ENCODE measurements at places on chromosomes 2 and 18. TPM values are rescaled to one million over a fixed set of nuclear protein-coding genes. Genes with fewer than 3 reads are reported as not detected.

GRCh38 chr2:6822406-6822805 lies 43.3 kb downstream of the CMPK2 start:
- H3K36me3 ChIP-seq = no peaks in the 10 kb centered on the region
- no peaks in the 10 kb centered on the region for H3K4me1 ChIP-seq
- no peak overlapping the region for H3K4me3 ChIP-seq
- no peak for DNase-seq
- peaks cover 5% of the 10 kb centered on the region for H3K27me3 ChIP-seq

DNA sequence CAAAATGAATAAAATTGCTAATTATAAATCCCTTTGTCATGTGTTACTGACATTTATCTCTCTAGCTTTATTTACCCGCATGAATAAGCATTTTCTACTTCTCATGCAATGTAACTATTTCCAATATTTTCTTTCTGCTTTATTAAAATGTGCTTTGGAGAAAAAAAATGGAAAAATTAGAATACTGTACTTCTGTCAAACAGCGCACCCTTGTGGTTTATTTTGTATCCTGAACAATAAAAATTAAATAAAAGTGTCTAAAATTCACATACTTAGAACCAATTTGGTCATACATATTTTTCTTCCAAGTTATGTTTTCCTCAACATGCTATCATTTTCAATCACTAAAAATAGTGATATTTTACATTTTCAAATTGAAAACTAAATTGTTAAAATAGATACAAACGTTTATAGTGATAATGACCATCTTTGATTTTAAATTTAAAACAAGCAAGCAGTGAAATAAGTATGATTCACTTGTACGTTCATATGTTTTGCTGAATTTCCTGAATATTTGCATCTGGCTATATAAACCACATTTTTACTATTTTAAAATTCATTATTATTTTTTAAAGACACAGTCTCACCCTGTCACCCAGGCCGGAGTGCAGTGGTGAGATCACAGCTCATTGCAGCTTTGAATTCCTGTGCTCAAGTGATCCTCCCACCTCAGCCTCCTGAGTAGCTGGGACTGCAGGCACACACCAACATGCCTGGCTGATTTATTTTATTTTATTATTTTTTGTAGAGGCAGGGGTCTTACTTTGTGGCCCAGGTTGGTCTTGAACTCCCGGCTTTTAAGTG lies 95.9 kb upstream of the GRB14 start:
- H3K36me3 ChIP-seq = peaks cover 2% of the 10 kb centered on the region
- no peaks in the 10 kb centered on the region for H3K4me1 ChIP-seq
- no peak overlapping the region for H3K27ac ChIP-seq
- DNase-seq = peak; percentile 32
- H3K27me3 ChIP-seq = no peaks in the 10 kb centered on the region

DNA sequence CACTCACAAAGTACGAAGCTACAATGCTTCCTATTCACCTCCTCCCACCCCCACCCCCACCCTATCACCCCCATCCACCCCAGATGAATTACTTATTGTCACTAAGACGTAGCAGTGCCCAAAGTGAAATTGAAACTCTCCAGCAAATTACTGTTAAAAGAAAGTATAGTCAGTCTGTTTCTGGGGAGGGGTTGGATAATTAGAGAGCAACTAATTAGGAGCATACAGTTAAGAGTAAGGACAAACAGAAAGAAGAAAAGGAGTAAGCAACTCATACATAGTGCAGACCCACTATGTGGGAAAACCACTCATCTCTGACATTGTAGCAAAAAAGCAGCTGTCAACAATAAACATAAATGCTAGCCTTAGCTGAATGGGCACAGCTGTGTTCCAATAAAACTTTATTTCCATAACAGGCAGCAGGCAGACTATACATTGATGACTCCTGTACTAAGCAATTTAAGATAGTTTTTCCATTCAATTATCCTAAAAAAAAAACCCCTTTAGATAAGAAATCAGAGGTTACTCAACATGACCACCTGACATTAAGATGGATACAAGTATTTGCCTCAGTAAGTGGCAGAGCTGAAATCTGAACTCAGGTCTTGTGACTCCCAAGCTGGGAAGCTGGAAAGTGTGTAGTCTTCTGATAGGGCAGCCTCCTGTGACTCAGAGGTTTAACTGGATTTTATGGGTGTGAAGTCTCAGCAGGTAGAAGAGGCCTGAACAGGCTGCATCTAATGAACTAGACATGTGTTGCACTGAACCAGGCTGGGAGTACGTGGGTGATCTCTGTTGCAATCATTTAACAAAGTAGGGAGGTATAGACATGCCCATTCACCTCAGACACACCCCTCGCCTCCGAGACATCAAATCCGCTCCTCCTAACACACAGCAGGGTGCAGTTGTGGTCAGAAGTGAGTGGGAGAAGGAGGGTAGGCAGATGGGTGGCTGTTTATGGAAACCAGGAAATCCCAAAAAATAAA lies 171.8 kb upstream of the KLF7 start:
- no peaks in the 10 kb centered on the region for H3K27me3 ChIP-seq
- H3K4me3 ChIP-seq = no peak overlapping the region
- H3K36me3 ChIP-seq = no peaks in the 10 kb centered on the region
- no peak for DNase-seq
- H3K4me1 ChIP-seq = peaks cover 8% of the 10 kb centered on the region
- H3K27ac ChIP-seq = no peak overlapping the region

- no peak overlapping the region for H3K4me3 ChIP-seq
- H3K4me1 ChIP-seq = no peaks in the 10 kb centered on the region
- peaks cover under 1% of the 10 kb centered on the region for H3K36me3 ChIP-seq
Observed at GRCh38 chr2:73013936-73014335, 57.6 kb downstream of the SFXN5 start.

DNA sequence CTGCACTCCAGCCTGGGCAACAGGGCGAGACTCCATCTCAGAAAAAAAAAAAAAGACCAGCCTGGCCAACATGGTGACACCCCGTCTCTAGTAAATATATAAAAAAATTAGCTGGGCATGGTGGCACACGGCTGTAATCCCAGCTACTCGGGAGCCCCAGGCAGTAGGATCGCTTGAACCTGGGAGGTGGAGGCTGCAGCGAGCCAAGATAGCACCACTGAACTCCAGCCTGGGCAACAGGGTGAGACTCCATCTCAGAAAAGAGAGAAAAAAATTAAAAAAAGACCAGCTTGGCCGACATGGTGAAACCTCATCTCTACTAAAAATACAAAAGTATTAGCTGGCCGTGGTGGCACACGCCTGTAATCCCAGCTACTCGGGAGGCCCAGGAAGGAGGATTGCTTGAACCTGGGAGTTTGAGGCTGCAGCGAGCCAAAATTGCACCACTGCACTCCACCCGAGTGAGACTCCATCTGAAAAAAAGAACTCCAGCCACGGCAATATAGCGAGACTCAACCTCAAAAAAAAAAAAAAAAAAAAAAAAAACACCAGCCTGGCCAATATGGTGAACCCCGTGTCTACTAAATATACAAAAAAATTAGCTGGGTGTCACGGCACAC lies 346.1 kb upstream of the PLGLB2 start:
- H3K27me3 ChIP-seq = no peaks in the 10 kb centered on the region
- H3K27ac ChIP-seq = no peak overlapping the region
- no peaks in the 10 kb centered on the region for H3K36me3 ChIP-seq
- H3K4me3 ChIP-seq = no peak overlapping the region
- H3K4me1 ChIP-seq = no peaks in the 10 kb centered on the region

DNA sequence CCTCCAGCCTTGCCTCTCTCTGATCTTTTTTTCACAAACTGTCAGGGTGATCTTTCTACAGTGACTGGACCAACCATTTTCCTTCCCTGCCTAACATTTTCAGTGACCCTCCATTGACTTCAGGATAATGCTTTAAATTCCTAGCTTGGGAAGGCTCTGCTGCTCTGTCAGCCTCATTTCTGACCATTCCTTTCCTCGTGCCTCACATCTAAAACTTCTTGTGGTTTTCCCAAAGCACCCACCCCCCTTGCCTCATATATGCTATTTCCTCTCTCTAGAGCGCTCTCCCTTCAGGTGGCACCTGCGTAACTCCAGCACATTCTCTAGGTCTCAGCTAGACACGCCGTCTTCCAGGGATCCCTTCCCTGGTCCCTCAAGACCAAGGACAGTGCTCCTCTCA lies 37.2 kb downstream of the DRC1 start:
- no peak overlapping the region for H3K27ac ChIP-seq
- no peaks in the 10 kb centered on the region for H3K4me1 ChIP-seq
- no peaks in the 10 kb centered on the region for H3K27me3 ChIP-seq
- no peak for DNase-seq

GRCh38 chr18:65753520-65753919 lies 2.7 kb downstream of the CDH7 start:
- peak; percentile 3 for DNase-seq
- H3K4me1 ChIP-seq = no peaks in the 10 kb centered on the region
- no peaks in the 10 kb centered on the region for H3K27me3 ChIP-seq
- H3K27ac ChIP-seq = no peak overlapping the region

DNA sequence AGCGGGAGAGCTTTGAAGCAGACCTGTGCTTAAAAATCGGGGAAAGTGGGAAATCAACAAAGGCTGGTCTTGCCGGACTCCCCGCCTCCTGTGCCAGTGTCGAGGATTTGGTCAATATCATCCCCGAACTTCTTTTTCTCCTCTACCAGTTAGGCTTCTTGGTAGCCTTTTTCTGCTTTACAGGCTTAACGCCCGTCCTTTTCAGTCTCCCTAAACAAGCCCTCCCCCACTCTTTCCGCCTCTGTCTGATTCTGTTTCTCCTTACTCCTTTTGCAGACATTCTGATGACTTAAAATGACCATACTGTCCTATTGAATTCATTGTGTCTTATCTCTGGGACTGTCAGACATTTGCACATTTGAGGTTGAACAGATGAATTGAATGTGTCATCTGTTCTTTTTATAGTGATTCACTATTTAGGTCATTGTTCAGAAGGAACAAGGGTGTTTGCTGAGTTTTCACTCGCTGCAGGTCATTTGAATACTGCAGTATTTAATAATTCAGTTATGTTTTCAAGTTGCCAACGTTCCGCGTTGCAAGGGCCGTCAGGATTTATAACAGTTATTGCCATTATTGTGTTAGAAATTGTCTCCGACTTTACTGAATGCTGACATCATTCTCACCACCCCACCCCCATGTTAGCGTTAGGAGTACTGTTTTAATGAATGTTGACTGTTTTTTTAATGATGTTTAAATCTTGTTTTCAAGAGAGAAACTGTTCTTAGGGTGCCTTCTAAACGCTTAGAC lies 1.1 kb downstream of the ITGAV start:
- H3K27ac ChIP-seq = no peak overlapping the region
- H3K27me3 ChIP-seq = no peaks in the 10 kb centered on the region
- DNase-seq = peak; percentile 42
- peaks cover 17% of the 10 kb centered on the region for H3K4me1 ChIP-seq
- H3K4me3 ChIP-seq = peak overlapping the region; percentile 86

The EML6 gene
- 47.2 TPM for total RNA-seq

DNA sequence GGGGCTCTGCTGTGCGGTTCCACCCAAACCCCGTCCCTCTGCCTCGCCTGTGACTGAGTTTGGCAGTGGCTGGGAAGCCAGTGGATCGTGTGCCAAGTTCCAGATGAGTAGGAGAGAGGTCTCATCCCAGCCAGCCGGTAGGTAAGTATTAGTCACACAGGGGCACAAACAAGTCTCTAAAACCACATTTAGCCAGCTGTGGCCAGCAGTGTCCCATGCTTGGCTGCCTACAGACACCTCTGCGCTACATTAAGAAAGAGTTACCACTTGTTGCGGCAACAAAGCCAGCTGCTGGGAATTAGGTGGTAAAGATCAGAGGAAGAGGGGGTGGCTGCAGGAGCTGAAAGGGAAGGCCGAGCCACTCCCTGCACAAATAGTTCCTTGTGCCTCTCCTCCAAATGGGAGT lies 81.2 kb downstream of the GATA6 start:
- H3K27ac ChIP-seq = no peak overlapping the region
- H3K27me3 ChIP-seq = no peaks in the 10 kb centered on the region
- DNase-seq = no peak
- H3K36me3 ChIP-seq = no peaks in the 10 kb centered on the region
- no peak overlapping the region for H3K4me3 ChIP-seq

The DSEL gene
- 0.37 TPM for total RNA-seq

The LYG2 gene
- total RNA-seq = not detected

- H3K27ac ChIP-seq = no peak overlapping the region
- no peaks in the 10 kb centered on the region for H3K36me3 ChIP-seq
- DNase-seq = no peak
- H3K4me3 ChIP-seq = no peak overlapping the region
- no peaks in the 10 kb centered on the region for H3K27me3 ChIP-seq
- H3K4me1 ChIP-seq = no peaks in the 10 kb centered on the region
Observed at GRCh38 chr2:66872081-66872985, 437.4 kb downstream of the MEIS1 start.

The SFTPB gene
- total RNA-seq = not detected

- H3K4me3 ChIP-seq = no peak overlapping the region
- H3K36me3 ChIP-seq = no peaks in the 10 kb centered on the region
- peaks cover 34% of the 10 kb centered on the region for H3K4me1 ChIP-seq
Observed at GRCh38 chr2:47695800-47696477, 87.0 kb upstream of the MSH6 start.

GRCh38 chr2:67974559-67975430 lies 88.0 kb downstream of the C1D start:
- H3K4me3 ChIP-seq = no peak overlapping the region
- H3K27me3 ChIP-seq = no peaks in the 10 kb centered on the region
- no peaks in the 10 kb centered on the region for H3K4me1 ChIP-seq
- H3K36me3 ChIP-seq = no peaks in the 10 kb centered on the region
- DNase-seq = peak; percentile 5
- H3K27ac ChIP-seq = no peak overlapping the region

- no peak overlapping the region for H3K4me3 ChIP-seq
- no peak for DNase-seq
- no peaks in the 10 kb centered on the region for H3K4me1 ChIP-seq
- no peaks in the 10 kb centered on the region for H3K36me3 ChIP-seq
Observed at GRCh38 chr18:58413667-58414628, 214.9 kb downstream of the ALPK2 start.

The DYNAP gene
- not detected for total RNA-seq

The DPYSL5 gene
- total RNA-seq = not detected

GRCh38 chr2:190781604-190782198 lies 98.9 kb upstream of the GLS start:
- peak; percentile 63 for DNase-seq
- H3K36me3 ChIP-seq = no peaks in the 10 kb centered on the region
- H3K27ac ChIP-seq = no peak overlapping the region
- no peaks in the 10 kb centered on the region for H3K27me3 ChIP-seq
- no peaks in the 10 kb centered on the region for H3K4me1 ChIP-seq

DNA sequence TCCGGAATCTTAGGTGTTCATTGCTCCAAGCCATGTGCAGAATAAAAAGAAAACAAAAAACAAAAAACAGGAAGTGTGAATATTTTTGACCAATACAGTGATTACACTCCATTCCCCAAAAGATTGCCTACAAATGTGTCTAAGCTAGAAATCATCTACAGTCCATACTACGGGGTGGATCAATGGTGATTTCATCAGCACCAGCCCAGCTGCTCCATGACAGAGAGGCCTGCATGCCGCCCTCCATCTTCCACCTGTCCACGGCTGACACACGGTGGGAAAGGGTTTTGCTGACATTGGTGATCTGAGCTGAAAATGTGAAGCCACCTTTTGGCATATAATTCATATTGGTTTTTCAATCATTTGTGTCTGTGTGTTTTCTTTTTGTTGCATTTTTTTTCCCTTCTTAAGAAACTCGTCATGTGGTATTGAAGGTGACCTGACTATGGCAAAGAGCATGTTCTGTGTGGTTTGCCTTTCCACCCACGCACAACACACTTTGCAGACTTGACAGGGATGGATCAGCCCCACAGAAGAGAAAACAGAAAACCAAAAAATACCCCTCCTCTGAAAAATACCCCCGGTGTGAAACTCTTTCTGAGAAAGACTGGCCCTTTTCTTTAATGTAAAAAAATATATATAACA lies 533.1 kb downstream of the RNF144A start:
- no peaks in the 10 kb centered on the region for H3K27me3 ChIP-seq
- H3K4me1 ChIP-seq = no peaks in the 10 kb centered on the region
- no peak overlapping the region for H3K27ac ChIP-seq
- no peaks in the 10 kb centered on the region for H3K36me3 ChIP-seq
- DNase-seq = no peak

Measured in B cell (primary cell).